NCI-H748 treated with DMSO at 0.1 percent for 48 hours (cell line): ENCODE measurements at places on chromosomes 6 and 20.
A peak's percentile ranks its signal among the peaks of the same experiment; 100 is the strongest.

DNA sequence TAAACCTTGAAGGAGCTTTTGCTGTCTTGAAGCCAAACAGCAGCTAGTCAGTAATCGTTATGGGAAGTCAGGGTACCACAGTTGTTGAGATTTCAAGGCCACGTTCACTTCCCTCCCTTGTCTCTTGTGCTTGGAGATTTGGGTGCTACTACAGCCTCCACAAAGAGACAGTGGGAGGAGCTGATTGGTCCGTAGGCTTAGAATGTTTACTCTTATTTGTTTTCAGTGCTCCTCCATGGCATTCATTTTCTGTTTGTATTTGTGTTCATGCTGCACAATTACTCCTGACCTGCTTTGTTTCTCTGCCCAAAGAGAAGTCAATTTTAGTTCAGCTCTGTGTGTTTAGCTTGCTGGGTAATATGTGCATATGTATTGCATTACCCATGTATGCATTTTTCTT is 147.7 kb downstream of the PRL start:
- peak; percentile 95 for DNase-seq

DNA sequence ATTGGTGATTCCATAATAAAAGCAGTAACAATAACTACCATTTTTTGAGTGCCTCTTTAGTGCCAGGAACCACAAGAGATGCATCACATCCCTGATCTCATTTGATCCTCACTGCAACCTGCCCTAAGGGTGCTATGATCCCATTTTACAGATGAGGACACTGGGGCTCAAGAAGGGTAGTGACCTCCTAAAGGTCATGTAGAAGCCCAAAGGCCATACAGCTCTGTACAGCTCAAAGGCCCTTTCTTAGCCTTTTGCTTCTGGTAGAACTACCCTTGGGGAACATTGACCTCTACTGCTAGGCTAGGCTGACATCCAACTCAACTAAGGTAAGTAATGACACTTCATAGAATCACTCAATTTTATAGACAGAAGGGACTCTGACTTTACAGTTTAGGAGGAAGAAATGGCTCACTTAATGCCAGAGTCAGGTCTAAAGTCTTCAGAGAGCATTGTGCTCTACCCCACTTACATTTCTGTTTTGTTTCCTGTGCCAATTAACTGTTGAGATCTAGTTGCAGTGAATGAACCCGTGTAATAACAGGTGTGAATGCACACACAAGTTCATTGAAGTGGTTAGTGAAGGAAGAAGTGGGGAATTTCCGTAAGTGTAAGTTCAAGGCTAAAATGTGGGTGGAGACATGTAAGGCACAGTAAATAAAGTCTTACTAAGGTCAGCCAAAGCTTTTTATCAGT is 10.7 kb downstream of the SLC9A8 start:
- DNase-seq, result no peak

DNA sequence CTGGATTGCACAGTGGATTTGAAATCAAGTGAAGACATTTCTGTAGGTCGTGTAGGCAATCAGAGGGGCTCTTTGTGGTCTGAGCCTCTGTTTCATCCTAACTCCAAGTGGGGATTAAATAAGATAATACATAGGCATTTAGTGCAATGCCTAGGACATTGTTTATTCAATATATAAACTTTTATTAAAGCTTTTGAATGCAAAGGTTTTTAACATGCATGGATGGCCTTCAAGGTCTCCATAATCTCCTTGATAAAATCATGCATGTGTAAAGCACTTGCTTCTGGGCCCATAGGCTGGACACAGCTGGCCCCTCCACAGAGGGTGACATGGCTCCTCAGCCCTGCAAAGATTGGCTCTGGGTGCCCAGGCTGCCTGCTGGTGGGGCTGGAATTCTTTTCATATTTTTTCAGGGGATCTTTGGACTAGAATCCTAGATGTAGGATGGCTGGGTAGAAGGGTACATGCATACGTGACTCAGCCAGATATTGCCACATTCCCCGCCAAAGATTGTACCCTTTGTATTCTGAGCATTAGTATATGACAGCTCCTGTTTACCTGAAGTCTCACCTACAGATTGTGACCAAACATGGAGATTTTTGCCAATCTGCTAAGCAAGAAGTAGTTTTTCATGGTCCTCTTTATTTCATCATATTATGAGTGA is 19.0 kb upstream of the AVP start:
- DNase-seq, result no peak

DNA sequence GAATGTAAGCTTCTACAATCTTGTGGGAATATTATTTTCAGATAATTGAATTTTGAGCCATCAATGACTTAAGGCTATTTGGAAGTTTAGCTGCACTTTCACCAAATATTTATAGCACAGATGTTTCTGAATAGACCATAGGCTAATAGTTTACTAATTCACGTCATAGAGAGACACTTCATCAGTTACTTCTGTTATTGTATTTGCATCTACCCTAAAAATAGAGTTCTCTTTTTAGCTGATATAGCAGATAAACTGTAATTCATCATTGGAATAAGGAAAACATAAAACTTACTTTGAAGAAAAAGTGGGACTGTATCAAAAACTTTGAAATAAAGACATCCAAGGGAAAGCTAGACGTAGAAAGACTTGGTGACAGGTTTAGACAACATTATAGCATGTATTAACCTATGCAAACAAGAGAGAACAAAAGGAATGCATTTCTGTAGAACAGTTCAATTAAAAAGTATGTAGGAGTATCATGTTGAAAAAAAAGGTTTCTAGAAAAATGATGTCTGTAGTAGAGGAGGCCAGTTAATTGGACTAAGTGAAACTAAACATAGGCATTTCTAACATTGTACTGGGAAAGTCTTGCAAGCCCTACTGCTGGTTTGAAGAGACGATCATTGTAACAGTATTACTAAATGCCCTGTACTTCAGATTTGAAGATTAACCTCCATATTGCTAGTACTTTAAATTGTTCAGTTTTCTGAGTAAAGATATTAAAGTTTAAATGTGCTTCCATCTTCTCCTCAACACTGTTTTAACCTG is 123.3 kb downstream of the ZFAND3 start:
- no peak for DNase-seq

DNA sequence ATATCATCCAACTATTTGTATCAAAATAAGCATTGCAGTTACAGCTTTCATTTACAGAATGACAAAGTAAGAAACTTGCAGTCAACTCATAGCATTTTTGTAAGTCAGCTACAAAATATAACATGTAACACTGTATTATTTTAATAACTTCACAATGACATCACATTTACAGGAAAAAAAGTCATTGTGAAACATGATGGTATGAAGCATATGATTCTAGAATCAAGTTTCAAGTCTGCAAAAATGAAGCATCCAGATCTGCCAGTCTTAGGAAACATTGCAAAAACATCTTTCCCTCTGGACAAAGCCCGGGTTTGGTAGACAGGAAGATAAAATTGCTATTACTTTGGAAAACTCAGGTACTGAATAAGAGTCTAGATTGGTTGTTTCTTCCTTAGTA is 263.9 kb upstream of the NT5E start:
- DNase-seq, result no peak

- no peak for DNase-seq
These were observed 423 bp downstream of the KLHDC3 start for GRCh38 chr6:43014434-43014909.

DNA sequence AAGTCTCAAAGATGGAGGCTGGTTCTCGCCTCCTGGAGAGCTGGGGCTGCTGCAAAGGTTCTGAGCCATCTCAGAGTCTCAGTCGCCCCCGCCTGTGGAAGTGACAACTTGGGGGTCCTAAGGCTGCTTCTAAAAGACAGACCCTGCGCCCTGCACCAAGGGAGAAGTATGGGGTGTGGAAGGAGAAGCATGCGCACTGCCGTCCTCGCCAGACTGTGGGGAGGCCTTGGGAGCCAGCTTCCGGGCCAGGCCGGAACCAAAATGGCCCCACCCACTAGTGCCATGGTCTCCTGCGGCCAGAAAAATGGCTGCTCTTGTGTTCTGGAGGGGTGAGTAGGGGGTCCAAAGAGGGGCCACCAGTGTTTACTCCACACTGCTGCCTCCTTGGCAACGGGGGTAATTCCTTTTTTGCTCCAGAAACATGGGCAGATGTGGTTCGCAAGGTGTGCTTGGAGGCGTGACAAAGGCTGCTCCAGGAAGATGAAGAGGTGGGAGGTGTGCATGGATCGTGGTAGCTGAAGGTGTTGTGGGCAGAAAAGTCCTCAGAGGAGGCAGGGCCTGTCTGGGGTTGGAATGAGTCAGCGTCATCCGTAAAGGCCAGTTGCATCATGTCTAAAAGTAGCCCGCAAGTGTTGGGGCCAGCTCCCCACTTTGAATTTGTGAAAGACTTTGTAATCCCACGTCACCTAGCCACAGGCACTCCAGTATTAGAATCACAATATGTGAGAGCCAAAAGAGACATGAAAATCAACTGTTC is 329.8 kb upstream of the SOX4 start:
- peak; percentile 94 for DNase-seq

DNA sequence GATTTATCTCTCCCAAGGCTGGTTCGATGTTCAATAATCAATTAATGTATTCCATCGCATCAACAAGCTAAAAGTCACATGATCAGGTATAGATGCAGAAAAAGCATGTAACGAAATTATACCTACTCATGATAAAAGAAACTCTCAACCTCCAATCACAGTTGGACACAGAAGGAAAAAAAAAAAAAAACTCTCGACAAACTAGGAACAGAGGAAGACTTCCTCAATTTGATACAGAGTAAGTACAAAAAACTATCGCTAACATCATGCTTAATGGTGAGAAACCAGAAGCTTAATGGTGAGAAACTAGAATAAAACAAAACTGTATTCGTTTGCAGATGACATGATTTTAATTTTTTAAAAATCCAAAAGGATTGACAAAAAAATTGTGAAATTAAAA is 62.0 kb upstream of the SMIM29 start:
- no peak for DNase-seq

DNA sequence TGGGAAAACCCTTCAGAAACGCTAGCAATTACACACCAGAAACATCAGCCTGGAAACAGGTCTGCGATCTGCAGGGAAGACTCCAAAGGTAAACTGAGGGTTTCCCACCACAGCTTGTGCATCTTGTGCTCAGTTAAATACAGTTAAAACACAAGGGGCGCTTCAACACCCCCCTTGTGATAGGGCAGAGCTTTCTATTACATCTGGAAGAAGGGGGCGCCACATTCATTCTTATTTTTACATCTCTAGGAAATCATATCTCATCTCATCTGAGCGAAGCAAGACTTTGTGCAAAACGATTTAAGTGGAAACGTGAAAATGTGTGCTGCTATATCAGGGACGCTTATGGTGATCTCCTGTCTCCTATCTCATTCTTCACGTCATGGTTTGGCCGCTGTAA is 58.5 kb downstream of the PRND start:
- no peak for DNase-seq

DNA sequence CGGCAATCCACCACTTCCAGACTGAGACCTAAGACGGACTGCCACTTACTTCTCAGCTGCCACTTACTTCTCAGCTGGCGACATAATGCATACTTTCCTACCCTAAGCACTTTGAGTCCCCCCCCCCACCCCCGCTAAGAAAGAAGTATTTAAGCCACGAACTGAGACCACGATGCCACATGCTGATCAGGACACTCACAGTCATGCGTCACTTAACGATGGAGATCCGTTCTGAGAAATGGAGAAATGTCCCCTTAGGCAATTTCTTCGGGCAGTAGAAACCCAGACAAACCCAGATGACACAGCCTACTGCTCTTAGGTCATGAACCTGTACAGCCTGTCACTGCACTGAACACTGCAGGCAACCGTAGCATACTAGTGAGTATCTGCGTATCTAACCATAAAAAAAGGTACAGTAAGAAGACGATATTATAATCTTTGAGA is 690 bp downstream of the IFNGR1 start:
- no peak for DNase-seq

DNA sequence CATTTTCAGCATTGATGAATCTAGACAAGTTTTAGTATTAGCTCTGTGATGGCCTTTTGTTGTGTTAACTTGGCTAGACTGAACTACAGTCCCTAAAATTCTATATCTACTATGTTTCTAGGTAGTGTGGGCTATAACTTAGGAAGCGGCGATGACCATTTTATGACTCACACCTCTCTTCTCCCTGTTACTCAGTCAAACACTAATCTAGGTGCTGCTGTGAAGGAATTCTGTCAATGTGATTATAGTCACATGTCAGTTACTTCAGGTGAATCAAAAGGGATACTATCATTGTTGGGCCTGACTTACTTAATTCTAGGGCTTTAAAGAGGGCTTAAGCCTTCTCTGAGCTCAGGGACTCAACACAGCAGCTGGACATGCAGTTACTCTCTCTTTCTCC is 691.5 kb upstream of the MAP3K7 start:
- no peak for DNase-seq

GRCh38 chr20:58636396-58636982 is 14.6 kb upstream of the STX16 start:
- no peak for DNase-seq

DNA sequence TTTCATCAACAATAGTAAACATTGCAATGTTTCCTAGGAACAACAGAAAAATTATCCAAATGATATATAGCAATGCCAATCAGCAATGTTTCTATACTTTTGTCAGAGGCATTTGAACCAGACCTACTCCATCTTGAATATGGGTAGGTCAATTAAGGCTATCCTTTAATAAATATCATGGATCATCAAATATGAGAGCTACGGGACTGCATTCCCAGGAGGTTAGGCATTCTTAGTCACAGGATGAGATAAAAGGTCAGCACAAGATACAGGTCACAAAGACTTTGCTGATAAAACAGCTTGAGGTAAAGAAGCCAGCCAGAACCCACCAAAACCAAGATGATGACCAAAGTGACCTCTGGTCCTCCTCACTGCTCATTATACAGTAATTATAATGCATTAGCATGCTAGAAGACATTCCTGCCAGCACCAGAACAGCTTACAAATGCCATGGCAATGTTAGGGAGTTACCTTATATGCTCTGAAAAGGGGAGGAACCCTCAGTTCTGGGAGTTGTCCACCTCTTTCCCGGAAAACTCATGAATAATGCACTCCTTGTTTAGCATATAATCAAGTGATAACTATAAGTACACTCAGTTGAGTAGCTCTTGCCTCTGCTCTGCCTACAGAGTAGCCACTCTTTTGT is 8.6 kb upstream of the SERPINB6 start:
- no peak for DNase-seq

DNA sequence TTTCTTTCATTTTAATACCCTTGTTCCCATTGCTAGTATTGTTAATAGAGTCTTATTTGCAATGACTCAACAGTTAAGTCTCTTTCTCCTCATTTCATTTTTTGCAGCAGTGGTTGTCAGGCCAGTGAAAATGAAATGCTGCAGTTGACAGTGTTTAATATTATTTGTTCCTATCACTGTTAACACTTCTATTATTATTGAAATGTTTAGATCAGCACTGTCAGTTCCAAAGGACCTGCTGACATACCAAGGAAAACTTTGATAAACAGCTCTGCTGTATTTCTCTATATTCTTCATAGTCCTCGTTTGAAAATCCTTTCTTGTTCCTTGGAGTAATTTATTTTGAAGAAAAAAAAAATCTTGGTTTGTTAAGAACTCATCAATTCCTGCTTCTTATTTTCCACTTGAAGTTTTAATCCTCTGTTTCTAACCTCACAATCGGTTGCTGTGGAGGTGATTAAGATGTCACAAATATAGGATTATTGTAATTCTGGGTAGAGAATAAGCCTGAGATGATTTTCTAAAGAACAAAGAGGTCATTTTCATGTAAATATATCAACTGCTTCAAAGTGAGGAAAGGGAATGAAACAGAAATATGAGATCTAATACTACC is 1065.9 kb upstream of the CITED2 start:
- no peak for DNase-seq
